Stimulated activated CD4-positive, alpha-beta T cell treated with anti-CD3 and anti-CD28 coated beads, Interleukin-1b, Interleukin-23, amount 100 ng/mL, for 24 hours (primary cell): ENCODE measurements at places on chromosomes 1 and 21.

DNA sequence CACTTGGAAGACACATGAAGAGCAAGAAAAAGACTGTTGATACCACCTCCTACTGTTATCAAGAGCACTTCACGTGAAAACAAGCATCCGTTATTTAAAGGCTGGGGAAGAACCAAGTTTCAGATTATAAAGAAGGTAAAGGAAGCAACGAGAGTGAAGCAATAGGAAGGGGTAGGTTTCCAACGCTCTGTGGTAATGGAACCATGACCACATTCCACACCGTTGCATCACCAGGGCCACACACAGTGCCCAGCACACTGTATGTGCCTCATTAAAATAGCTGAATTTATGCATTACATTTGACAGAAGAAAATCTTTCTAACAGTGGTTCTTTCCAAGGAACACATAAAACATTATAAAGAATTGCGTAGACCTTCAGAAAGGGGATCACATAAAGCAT lies 435.8 kb downstream of the MRPL39 start:
- DNase-seq = no peak

- DNase-seq = no peak
Observed at GRCh38 chr1:9075022-9075421, 5.6 kb upstream of the SLC2A5 start.

GRCh38 chr1:219751870-219752507 lies 139.1 kb upstream of the ZC3H11B start:
- DNase-seq = no peak

GRCh38 chr1:51856745-51857144 lies 21.8 kb downstream of the NRDC start:
- no peak for DNase-seq

DNA sequence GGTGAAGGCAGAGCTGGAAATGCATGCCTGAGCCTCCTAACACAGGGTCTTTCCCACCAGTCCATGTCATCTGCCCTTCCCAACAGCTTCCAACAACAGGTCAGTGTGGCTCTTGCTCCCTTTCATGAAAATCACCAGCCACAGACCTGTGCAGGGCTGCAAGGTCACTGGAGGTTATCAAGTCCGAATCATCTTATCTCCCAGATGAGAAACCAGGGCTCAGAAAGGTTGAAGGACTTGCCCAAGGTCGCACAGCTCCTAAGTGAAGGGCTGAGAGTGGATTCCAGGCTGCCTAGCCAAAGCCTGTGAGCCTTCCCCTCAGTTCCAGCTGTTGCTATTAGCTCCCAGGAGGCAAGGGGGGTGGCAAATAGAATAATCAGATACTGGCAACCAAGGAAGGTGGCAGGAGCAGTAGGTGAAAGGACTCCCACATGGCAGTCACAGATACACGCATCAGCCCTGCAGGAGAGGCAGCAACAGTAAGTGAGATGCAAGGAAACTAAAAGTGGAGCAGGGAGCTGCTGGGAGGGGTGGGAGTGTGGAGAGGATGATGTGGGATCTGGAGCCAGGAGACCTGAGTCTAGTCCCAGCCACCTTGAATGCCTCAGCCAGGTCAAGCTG lies 74.2 kb downstream of the SSBP3 start:
- no peak for DNase-seq

- DNase-seq = no peak
Observed at GRCh38 chr1:38246955-38247952, 200.7 kb upstream of the POU3F1 start.

DNA sequence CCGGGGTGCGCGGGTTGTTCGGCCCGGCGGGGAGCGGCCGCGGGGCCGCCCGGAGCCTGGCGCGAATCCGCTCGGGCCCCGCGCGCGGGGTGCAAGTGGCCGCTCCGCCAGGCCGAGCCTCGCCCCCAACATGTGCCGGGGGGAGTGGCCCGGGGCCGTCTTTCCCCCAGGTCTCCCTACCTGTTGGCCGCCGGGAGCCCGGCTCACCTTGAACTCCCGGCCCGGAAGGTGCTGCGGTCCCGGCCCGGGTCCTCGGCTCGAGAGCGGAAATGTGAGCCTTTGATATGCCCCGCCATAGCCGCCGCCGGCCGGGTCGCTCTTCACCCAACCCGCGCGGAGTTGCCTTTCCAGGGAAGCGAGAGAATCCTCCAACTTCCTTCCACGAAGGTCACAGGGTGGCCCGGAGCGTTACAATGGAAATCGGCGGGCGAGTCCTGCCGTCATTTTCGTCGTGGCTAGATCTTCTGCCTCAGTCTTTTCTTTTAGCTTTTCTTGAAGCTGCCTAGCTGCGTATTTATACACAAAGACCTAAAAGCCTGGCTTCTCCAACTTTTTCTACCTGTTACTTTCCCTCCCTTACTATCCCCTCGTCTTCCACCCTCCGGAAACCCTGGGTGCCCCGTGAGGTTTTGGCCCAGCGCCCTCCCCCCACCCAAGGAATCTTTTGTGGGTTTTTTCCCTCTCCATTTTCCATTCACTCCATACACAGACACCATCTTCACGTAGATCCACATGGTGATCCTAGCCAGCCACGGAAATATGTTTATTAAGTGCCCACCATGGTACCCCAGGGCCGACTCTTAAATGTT lies 867 bp downstream of the PTGFRN start:
- DNase-seq = peak; percentile 18

GRCh38 chr1:167515893-167516321 lies 2.4 kb downstream of the CD247 start:
- no peak for DNase-seq

GRCh38 chr1:62070384-62071011 lies 124.2 kb upstream of the L1TD1 start:
- DNase-seq = no peak

GRCh38 chr1:61255358-61255703 lies 173.0 kb downstream of the NFIA start:
- no peak for DNase-seq

- no peak for DNase-seq
Observed at GRCh38 chr1:187237542-187237941, 408.8 kb downstream of the PLA2G4A start.

DNA sequence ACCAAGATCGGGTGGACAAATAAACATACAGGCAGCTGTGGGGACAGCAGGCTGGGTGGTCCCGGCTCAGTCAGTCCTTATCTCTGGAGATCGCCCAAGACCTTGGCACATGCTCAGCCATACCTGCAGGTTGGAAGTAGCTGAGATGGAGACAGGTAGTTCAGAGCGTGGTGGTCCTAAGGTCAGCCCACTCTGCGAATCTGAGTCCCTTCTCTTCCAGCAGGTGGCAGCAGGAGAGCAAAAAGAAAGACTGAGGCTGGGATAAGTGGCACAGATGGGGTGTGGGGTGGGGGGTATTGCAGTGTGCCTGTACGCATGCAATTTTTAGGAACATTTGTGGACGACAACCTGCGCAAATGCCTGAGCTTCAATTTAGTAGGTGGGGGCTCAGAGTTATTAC lies 104.9 kb downstream of the TENT5C start:
- no peak for DNase-seq
